ENCODE measurements at places on chromosomes 7 and 10.

DNA sequence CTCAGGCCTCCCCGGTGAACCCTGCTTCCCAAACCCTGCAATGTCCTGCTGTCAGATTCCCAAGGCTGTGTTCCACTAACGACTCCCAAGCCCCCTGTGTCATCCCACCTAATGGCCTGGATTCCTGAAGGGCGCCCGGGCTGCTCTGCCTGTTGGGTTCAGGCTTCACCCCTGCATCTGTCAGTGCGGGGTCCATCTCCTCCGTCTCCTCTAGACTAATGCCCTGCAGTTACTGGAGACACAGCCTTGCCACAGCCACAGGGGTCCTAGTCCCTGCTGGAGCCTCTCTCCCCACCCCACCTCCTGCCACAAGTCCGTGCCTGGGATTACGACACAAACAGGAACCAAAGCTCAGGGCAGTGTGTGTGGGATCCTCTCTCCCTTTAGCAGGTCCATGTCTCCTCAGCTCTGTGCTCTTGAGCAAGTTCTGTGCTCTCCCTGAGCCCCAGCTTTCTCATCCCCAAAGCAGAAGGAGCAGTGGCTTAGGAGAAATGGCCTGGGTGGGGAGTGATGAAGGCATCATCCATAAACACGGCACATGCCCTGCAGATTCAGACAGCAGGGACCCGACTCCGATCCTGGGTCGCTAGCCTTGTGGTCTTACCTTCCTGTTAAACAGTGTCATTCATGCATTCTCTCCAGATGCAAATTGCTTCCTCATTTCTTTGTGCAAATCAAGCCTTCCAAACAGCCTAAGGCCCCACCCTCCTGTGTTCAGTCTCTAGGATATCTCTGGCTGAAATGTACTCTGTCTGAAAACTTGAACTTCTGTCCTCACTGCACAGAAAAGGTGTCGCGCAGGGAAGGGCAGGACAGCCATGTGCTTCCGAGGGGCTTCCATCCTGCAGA lies 8.2 kb upstream of the RBP3 start:
- DNase-seq: no peak

DNA sequence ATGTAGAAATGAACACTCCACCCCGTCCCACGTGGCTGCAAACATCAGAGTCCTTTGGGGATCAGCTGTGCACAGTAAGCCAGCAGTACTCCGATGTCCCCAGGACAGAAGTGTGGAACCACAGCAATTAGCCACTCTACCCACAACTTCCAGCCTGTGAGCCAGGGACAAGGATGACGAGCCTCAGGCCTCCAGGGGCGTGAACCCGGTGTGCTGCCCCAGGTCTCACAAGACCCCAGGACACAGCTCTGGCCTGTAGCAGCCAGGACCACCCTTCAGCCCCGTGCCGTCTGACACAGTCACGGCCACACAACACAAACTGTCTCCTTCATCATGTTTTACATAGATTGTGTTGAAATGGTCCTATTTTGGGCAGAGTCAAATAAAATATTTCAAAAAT lies 113.0 kb upstream of the DIP2C start:
- DNase-seq: no peak

DNA sequence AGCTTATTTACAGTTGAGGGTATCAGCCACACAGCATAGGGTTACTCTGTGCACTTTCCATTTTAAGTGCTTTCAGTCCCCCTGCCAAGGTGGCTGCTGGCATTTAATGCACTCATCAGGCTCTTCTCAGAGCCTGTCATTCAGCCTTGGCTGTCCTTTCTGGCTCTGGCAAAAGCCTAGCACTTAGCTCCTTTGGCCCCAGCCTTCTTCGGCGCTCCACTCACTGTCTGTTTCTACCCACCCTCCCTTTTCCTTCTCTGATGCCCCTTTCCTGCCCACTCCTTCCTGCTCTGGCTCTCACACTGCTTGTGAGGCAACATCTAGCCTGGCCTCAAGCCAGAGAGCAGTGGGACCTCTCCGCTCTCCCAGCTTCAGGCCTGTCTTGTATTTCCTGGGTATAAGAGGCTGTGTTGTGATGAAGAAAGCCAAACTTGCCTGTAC lies 60.2 kb downstream of the WIPF3 start:
- DNase-seq: no peak

DNA sequence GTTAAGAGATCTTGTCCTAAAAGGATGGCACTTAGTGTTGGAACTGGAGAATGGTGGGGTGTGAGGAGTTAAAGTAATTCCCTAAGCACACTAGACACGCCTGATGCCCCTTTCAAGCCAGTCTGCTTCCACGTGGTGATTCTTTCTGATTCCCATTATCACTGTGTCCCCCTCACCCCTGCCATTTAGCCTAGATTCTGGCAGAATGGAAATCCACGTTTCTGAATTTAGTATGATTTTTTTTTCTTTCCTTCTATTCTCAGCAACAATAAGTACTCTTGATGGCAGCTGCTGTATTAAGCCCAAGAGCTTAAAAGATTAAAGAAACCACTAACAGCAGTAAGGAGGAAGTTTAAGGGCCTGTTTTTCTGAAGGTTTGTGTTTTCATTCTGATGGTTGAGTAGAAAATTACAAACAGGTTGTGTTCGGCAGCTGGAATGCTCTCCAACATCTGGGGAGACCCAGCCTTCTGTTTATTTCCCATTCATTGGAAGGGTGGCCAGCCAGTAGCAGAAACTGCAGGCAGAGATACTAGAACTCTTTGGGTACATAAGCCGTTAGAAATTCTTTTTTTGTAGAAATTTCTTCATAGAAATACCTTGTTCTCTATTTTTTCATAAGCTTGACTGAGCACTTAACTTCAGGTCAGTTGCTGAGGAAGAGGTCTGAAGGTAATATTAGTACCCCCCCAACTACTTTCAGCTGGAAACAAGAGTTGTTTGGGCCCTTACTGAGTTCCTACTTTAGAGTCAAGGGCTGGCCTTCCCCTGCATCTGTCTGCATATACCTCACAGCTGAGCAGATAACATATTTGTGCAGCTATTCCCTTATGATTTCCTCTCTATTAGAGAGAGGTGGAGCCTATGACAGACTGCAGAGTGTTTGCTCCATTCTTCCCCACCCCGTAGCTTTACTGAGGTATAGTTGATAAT lies 355.1 kb downstream of the AUTS2 start:
- DNase-seq: no peak

DNA sequence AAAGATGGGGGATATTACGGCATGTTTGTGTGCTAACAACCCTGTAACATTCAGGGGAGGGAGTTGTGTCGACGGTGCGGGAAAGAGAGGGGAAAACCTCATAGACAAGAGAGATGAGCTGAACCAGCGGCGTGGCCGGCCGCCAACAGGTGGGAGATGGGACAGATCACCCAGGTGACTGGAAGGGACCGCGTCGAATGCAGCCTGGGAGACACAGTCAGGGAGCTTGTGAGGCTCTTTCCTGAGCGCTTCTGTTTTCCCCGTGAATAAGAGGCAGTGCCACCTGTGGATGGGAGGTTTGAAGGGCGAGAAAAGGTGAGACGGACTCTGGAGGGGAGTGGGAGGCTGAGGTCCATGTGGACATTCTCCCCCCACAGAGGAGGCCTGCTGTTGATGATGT lies 9.9 kb upstream of the PRKAG2 start:
- no peak for DNase-seq

DNA sequence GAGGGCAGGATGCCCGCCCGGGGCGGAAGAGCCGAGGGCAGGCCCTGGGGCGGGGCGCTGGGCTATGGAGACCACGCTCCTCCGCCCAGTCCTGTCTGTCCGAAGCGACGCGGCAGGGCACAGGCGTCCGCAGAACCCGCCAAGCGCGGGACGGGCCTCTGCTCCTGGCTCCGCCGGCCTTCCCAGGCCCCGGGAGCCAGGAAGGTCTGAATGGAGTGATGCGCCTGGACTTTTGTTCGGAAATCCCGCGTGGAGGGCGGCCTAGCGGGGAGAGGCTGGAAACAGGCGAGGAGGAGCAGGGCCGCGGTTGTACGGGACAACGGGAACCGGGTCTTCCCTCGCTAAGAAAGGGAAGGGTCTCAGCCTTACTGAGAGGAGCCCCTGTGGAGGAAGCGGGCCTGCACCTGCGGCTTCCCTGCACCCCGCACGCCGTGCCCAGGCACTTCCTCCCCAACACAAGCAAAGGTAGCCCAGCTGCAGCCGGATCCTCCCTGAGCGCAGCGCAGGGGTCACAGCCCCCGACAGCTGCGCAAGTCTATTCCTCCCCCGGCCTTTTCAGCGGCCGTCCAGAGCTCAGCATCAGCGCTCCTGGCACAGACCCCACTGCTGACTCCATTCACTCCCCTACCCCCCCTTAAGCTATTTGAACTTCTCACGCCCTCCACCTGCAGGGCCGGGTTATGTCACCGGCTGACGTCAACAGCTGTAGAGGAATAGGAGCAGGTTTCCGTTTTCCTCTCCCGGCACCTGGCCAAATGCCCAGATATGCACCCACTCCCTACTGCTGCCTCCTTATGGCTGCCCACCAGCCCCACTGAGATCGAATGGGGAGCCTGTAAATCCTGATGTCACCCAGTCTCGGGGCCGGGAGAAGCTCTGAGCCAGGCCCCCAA lies 143.2 kb upstream of the RET start:
- DNase-seq: peak; percentile 17

- no peak for DNase-seq
Observed at GRCh38 chr10:30562787-30563186, 66.8 kb downstream of the LYZL2 start.

DNA sequence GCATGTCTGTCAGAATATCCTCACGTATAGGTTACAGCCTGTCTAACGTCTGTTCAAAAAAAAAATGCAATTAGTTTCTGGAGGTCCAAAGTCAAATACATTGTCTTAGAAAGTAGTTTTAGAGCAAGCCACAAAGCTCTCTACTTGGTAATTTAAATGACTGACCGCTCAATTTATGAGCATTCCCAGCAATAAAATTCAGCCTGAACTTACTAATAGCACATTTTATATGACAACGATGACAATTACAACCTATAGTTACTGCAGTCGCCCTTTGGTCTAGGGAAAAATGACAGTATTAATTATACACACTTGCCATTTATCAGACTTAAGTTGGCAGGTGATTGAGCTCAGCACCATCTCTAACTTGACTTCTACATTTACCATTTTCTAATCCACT lies 425.8 kb upstream of the STEAP1 start:
- no peak for DNase-seq

DNA sequence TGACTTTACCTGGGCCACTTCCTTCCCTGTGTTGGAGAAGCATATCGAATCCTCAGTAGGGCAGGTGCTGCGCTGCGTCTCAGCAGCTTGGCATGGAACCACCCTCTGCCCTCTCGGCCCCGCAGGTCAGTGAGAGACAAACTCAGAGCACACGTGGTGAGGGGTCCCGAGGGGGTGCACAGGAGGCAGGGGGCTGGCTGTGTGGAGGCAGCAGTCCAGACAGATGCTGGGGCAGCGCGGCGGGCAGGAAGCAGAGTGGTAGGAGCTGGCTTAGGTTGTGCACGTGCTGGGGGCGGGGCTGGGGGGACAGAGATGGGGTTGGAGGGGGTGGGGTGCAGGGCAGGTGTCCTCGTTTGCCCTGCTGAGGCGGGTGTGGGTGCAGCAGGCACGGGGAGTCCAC lies 33.1 kb downstream of the NUB1 start:
- DNase-seq: no peak

DNA sequence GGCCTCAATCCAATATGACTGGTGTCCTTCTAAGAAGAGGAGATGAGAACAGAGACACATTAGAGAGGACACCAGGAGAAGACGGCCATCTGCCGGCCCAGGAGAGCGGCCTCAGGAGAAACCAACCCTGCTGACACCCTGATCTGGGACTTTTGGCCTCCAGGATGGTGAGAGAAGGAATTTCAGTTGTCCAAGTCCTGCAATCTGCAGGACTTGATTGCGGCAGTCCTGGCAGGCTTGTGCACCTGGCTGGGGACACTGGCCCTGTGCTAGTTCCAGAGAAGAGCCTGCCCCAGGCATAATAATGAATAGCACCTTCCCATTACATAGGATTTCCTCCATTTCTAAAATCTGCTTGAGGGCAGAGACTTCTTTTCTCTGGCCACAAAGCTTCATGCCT lies 409.9 kb upstream of the SHH start:
- no peak for DNase-seq

DNA sequence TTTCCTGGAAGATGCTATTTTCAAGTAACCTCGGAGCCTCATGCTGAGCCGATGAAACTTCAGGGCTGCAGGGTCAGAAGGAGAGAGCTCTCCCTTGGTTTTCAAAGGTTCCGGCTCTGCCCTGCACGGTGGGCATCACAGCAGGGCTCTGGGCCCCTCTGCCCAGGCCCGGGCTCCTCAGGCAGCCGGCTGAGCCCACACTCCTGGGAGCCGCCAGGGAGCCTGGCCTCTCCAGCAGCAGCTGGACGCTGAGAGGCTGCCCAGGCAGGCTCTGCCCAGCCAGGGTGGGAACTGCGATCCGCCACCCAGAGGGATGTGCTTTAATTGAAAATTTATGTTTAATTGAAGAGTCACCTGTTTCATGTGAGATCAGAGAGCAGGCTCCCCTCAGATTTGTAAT lies 97.5 kb upstream of the MGMT start:
- no peak for DNase-seq

DNA sequence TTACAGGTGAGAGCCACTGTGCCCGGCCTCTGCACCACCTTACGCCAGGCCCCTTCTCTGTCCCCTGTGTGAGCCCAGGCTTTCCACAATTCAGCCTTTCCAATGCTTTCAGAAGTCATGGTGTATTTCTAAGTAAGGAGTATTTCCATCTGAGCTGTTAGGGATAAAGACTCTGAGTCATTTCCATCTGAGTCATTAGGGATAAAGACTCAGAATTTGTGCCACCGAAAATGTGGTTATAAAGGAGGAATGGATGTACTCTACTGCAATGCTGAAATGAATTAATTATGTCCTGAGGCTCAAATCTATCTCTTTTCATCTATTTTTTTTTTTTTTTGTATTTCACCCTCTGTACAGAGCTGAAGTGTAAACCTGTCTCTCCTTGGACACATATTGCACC lies 84.0 kb downstream of the GATA3 start:
- DNase-seq: no peak

GRCh38 chr7:82506208-82506607 lies 62.6 kb upstream of the CACNA2D1 start:
- no peak for DNase-seq

GRCh38 chr7:98619450-98620321 lies 2.6 kb downstream of the NPTX2 start:
- no peak for DNase-seq

DNA sequence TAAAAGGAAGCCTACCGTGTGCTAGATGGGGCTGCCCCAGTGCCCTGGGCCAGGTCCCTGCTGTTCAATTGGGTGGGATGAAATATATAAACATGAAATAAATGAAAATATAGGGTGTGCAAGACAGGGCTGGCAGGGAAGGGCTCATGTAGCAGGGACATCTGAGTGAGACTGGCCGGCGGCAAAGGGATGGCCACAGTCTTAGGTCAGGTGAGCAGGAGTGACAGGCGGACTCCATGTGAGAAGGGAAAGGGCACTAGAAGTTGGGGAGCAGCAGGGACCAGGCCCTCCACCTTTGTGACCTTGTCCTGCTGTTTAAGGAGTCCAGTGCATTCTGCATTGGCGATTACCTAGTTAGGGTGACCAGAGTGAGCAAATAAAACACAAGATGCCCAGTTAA lies 207.6 kb upstream of the ZNF32 start:
- no peak for DNase-seq

- DNase-seq: peak; percentile 76
Observed at GRCh38 chr7:4753598-4754432, 21.6 kb upstream of the AP5Z1 start.

- no peak for DNase-seq
Observed at GRCh38 chr7:5614600-5614999, 166.9 kb downstream of the RNF216 start.

- no peak for DNase-seq
Observed at GRCh38 chr10:492836-493235, 196.6 kb downstream of the DIP2C start.

Data from central memory CD4-positive, alpha-beta T cell (primary cell).